ENCODE measurements at places on chromosomes 2 and 18.

DNA sequence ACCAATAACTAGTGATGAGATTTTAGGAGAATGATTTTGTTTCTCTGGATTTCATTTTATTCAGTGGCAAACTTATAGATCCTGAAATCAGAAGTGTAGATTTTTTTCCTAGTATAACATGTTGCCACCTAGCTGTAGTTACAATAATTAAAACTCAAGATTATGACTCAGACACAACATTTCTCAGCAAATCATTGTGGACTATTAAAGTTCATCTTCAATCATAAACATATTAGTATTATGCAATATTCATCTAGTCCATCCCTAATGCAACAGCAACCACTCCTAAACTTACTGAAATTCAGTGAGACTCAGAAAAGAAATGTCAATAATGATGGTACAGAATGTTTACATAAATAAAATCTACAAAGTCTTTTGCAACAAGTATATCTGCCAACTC, 51.3 kb downstream of the USP34 start:
- DNase-seq, result no peak

DNA sequence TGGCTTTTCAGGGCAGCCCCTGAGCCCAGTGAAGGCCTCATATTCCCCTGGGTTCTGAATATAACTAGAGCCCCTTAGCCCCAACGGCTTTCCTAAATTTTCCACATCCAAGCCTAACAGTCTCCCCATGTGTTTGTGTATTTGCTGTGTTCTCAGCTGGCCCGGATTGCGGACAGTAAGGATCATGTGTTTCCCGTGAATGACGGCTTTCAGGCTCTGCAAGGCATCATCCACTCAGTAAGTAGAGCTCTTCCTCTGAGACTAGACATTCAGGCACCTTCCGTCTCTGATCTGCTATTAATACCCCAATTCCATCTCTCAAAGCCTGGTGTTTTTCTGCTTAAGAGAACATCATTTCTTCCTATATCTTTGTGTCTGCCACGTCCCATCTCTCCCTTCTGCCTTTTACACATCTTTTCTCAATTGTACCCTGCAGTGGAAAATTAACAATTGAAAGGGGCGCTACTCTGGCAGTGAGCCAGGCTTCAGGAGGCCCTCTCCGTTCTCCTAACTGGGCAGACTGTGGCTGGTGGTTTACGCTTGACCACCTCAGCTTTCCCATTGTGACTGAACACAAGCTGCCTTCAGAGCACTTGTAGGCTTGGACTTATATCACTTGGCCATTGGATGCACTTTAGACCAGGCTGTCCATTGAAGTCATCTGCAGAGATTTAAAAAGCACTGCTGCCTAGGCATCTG, 64.4 kb downstream of the ANTXR1 start:
- no peak for DNase-seq

DNA sequence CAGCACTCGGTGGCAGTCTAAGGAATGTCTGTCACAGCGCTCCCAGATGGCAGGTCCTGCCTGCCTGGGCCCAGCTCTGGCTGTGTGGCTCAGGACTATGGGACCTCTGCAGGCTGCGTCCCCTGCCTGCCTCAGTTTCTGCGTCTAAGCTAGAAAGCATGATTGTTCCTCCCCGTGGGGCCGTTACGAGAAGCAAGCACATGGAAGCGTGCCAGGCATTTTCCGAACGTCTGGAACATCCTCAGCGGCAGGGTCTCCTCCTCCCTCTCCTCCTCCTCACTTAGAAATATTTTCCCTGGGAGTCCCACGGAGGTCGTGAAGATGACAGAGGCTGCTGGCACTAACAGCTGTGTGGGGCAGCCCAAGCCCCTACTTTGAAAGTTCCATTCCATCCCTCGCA, 43.3 kb downstream of the LRRFIP1 start:
- DNase-seq, result no peak

DNA sequence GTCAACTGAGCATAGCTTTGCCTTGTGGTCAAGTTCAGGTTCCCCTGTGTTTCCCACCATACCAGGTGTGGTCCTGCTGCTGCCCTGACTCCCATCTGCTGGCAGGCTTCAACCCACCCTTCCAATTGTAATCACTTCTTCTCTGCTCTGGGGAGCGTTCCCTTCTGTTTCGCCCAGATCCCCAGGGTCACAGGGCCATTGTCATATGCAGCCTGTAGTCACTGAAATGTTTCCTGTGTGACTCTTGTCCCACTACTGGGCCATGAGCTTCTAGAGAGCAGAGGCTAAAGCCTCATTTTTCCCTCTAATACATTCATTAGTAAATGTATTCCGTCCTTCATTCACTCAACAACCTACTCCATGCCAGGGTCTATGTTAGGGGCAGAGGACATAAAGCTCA, 75.0 kb upstream of the LAPTM4A start:
- DNase-seq, result no peak

- no peak for DNase-seq
Observed at GRCh38 chr2:158603986-158604385, 147.2 kb downstream of the PKP4 start.

DNA sequence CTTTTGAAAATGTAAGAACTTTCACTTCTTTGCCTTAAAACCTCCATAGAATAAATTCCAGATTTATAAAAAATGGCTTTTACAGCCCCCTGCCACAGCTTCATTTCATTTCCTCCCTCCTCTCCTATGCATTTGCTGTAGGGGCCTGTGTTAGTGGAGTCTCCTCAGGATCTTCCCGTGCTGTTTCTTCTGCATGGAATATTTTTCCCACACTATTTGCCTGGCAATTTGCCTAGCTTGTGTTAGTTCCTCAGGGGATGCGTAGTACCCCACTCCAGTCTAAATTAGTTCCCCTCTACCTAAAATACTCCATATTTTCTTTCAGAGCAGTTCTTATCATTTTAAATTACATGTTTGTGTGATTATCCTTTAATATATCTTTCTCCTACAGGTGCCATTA, 262.2 kb downstream of the PLCL1 start:
- DNase-seq, result no peak

DNA sequence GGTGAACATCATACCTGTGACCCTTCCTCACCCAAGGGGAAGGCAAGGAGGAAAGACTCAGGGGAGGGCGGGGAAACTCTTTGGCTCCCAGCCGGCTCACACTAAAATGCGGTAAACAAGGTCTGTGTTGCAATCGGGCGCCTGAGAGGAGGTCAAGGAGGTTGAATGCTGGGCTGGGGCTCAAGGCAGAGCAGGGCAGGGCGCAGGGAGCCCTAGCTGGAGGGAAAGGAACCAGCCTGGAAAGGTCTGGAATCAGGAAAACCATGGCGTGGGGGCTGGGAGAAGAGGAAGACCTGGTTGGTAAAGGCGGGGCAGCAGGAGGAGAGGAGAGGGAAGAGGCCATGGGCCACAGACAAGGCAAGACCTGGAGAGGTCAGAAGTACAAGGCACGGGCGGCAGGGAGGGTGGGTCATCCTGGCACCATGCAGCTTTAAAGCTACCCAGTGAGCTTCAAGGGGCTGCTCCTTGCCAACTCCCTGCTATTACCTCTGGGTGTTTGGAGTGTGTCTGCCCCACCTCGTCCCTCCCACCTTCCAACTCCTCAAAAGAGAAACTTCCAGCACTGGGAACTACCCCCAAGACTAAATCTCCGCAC, 4.8 kb upstream of the TMEM37 start:
- DNase-seq, result no peak

GRCh38 chr2:73704285-73704684, 32.9 kb downstream of the TPRKB start:
- no peak for DNase-seq

GRCh38 chr2:176146101-176146500, 5.2 kb upstream of the HOXD4 start:
- no peak for DNase-seq

Measured in nephron progenitor cell (in vitro differentiated cells).